ENCODE measurements at places on chromosomes 7 and 10.

DNA sequence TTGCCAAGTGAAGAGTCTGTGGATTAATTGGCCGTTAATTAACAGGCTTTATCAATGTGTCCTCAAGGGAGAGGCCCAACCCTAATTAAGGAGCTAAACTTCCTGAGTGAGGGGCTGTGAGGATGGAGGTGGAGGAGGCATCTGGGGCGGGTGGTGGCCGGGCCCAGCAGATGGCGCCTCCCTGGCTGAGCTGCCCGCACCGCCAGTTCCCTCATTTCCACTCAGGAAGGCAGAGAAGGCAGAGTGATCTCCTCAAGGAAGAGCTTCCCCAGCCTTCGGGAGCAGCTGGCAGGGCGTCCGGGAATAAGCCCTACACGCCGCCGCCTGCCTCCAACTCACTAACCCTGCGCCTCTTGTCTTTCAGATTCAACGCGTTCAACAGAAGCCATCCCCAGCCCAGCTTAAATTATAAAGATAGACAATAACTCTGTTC is 112.2 kb downstream of the CYTH3 start:
- peak overlapping the region; percentile 70 for H3K27ac ChIP-seq
- no peak overlapping the region for H3K4me3 ChIP-seq

DNA sequence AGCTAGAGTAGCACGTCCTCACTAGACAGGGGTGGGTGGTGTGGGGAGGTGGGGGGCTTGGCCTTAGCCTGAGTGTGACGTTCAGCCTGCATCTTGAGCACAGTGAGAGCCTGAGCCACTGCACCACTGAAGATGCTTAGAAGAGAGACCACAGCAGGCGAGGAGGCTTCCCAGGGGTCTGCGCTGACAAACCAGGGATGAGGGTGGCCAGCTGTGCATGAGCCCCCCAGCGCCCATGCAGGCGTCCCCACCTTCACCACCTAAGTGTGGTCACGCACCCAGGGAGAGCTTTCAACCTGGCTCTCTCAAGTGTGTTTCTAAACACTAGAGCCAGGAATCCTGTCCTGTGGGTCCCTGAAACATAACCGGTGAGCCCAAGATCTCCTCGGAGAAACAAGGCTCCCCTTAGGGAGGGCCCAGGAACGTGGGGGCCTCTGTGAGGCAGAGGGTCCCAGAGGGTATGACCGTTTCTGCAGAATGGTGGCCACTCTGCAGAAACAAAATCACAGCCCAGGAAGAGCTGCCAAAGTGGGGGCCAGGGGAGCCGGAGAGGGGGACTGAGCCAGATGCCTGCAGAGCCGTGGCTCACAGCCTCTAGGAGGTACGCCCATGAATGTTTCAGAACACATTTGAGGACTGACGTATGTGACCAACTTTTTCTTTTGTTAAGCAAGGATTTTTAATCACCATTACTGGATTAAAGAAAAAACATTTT is 85.2 kb upstream of the INSIG1 start:
- H3K27me3 ChIP-seq, result peaks cover 4% of the 10 kb centered on the region
- no peak overlapping the region for H3K27ac ChIP-seq
- no peak overlapping the region for H3K4me3 ChIP-seq
- DNase-seq, result peak; percentile 24

GRCh38 chr7:157897681-157898080 is 560.9 kb downstream of the DNAJB6 start:
- no peaks in the 10 kb centered on the region for H3K4me1 ChIP-seq
- no peak overlapping the region for H3K27ac ChIP-seq
- no peak overlapping the region for H3K4me3 ChIP-seq
- H3K27me3 ChIP-seq, result no peaks in the 10 kb centered on the region

GRCh38 chr7:55962014-55962413 is 2.4 kb upstream of the NIPSNAP2 start:
- H3K4me1 ChIP-seq, result peaks cover 5% of the 10 kb centered on the region
- no peaks in the 10 kb centered on the region for H3K36me3 ChIP-seq
- peak overlapping the region; percentile 96 for H3K27ac ChIP-seq
- H3K27me3 ChIP-seq, result no peaks in the 10 kb centered on the region

GRCh38 chr7:110448918-110449317 is 642.0 kb upstream of the LRRN3 start:
- no peak for DNase-seq
- H3K36me3 ChIP-seq, result no peaks in the 10 kb centered on the region
- H3K4me1 ChIP-seq, result no peaks in the 10 kb centered on the region
- no peak overlapping the region for H3K4me3 ChIP-seq
- no peak overlapping the region for H3K27ac ChIP-seq

DNA sequence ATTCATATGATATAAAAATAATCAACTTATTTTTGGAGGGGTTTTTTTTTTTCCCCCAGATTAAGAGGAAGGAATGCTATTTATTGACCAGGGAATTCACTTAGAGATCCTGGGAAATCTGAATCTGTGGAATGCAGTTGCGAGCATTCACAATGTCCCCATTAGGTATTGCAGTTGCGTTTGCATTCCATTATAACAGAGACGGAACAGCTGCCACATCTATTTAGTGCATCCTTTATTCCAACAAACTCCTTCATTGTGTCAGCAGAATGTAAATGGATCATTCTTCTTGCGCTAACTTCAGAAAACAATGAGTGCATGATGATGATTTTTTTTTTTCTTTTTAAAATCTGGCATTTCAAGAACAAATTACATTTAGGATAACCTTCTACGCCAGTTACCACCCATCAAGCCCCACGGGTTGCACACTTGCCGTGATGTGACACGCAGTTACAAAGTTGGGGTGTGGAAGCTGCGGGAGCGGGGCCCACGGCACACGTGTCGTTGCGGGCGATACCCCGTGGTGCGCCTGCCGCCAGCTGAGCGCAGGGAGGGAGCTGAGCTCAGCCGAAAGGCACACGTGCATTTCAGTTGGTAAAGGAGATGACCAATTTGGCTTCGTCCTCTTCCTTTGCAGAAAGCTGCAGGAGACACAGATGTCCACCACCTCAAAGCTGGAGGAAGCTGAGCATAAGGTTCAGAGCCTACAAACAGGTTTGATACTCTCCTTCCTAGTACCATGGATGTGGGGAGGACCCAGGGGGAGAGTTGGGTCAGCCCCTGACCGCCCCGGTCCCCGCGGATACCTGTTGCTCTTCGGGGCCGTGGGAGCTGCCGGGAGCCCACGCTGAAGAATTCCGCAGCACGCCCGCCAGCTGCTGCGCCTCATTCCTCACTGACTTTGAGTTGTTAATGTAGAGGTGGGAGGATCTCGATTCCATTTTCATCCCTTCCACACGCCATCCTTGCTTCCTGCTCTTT is 175.3 kb upstream of the SH2B2 start:
- no peak overlapping the region for H3K27ac ChIP-seq
- H3K4me1 ChIP-seq, result no peaks in the 10 kb centered on the region
- no peak overlapping the region for H3K4me3 ChIP-seq
- DNase-seq, result no peak
- H3K27me3 ChIP-seq, result no peaks in the 10 kb centered on the region
- H3K36me3 ChIP-seq, result no peaks in the 10 kb centered on the region

- H3K4me1 ChIP-seq, result no peaks in the 10 kb centered on the region
- no peak for DNase-seq
- H3K27ac ChIP-seq, result peak overlapping the region; percentile 38
- H3K4me3 ChIP-seq, result no peak overlapping the region
- no peaks in the 10 kb centered on the region for H3K27me3 ChIP-seq
- no peaks in the 10 kb centered on the region for H3K36me3 ChIP-seq
Observed at GRCh38 chr10:31062856-31063255, 31.2 kb upstream of the ZNF438 start.

GRCh38 chr7:20280475-20281351 is 50.0 kb upstream of the ITGB8 start:
- H3K27me3 ChIP-seq, result no peaks in the 10 kb centered on the region
- no peak overlapping the region for H3K27ac ChIP-seq
- H3K36me3 ChIP-seq, result no peaks in the 10 kb centered on the region
- no peak for DNase-seq
- H3K4me1 ChIP-seq, result no peaks in the 10 kb centered on the region
- no peak overlapping the region for H3K4me3 ChIP-seq

GRCh38 chr10:31299119-31299518 is 19.9 kb upstream of the ZEB1 start:
- no peak for DNase-seq
- no peaks in the 10 kb centered on the region for H3K4me1 ChIP-seq
- no peak overlapping the region for H3K27ac ChIP-seq
- H3K4me3 ChIP-seq, result no peak overlapping the region
- H3K36me3 ChIP-seq, result no peaks in the 10 kb centered on the region

DNA sequence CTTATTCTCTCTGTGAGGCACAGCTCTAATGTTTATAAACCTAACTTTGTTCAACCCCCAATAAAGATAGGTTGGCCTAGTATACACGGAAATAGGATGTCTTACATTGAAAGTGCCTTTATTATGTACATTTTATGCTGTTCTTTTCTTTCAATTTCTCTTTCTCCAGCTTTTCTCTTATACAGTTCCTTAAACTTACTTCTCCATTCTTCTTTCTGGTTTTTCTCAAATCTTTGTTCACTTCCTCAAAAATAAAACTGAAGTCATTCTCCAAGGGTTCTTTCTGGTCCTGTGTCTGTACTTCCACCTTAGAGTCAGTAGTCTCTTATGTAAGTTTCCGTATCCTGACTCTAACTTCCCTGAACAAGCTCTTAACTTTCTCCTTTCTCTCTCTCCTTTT is 29.2 kb upstream of the NAMPT start:
- no peak overlapping the region for H3K27ac ChIP-seq
- no peak overlapping the region for H3K4me3 ChIP-seq
- H3K36me3 ChIP-seq, result no peaks in the 10 kb centered on the region
- no peaks in the 10 kb centered on the region for H3K27me3 ChIP-seq
- H3K4me1 ChIP-seq, result no peaks in the 10 kb centered on the region

- no peak for DNase-seq
- no peak overlapping the region for H3K4me3 ChIP-seq
- H3K27me3 ChIP-seq, result no peaks in the 10 kb centered on the region
- H3K27ac ChIP-seq, result no peak overlapping the region
Observed at GRCh38 chr10:76080451-76080850, 649.0 kb downstream of the LRMDA start.

DNA sequence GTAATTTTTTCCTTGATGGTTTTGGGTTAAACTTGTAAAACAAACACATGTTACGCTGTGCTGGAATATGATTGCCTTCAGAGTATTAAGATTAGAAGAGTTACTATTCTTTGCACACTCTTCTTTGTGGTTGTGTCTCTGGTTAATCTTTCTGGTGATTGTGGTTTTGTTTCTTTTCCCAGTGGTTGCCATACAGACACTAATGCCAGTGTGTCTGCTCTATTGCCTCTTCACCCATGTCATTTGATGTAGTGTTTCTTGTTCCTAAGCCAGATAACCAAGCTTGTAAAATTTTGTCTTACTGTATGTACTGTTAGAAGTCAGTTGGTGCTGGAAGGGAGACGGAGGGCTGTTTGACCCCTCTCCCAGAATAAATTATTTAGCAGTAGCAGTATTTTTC is 124.8 kb downstream of the PHTF2 start:
- no peak overlapping the region for H3K4me3 ChIP-seq
- H3K4me1 ChIP-seq, result no peaks in the 10 kb centered on the region

DNA sequence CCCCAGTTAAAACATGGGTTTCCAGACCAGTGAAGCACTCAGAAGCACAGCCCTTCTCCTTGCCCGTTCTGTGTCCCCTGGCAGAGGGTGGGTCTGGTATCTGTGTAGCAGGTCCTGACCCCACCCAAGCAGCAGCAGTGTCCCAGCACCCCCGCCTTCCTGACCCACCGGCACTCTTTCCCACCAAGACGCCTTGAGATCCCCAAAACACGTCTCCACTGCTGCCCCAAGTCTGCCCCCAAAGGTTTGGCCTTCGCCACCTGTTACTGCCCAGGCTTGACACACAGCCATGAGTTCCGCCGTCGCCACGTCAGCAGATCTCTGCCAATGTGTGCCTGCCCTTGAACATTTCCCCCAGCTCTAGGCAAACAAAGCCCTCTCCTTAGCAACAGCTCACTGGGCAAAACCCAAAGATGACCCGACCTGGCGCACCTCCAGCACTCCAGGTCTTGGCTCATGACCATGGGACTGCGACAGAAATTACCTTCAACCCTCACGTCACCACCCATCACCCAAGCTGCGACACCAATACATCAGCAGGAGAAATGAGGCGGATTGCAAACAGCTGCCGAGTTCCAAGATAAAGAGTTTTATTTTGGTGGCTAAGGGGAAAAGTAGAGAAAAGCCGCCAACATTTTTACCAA is 75.6 kb downstream of the CTBP2 start:
- H3K27ac ChIP-seq, result peak overlapping the region; percentile 77
- peak; percentile 59 for DNase-seq
- H3K36me3 ChIP-seq, result no peaks in the 10 kb centered on the region
- H3K4me1 ChIP-seq, result no peaks in the 10 kb centered on the region
- no peaks in the 10 kb centered on the region for H3K27me3 ChIP-seq
- no peak overlapping the region for H3K4me3 ChIP-seq

GRCh38 chr7:45193828-45194227 is 36.2 kb downstream of the RAMP3 start:
- H3K36me3 ChIP-seq, result no peaks in the 10 kb centered on the region
- H3K4me3 ChIP-seq, result no peak overlapping the region
- no peak overlapping the region for H3K27ac ChIP-seq
- no peak for DNase-seq
- no peaks in the 10 kb centered on the region for H3K4me1 ChIP-seq
- H3K27me3 ChIP-seq, result no peaks in the 10 kb centered on the region

DNA sequence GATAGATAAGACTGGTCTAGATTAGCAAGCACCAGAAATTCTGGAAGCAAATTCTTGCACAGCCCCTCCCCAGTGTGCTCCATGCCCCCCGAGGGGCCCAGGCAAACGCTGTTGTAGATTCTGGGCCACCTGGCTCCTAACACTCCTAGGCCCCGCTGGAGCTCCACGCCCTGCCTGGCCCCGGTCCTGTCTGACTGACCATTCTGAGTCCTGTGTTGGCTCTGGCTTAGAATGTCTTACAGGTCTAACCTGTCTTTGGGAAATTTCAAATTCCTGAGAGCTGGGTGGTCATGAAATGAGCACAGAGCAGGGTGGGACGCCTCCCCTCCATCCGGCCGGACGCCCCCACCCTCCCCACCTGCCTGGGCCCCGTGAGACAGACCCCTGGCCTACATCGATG is 12.6 kb upstream of the OPALIN start:
- H3K27ac ChIP-seq, result no peak overlapping the region
- no peak for DNase-seq
- H3K27me3 ChIP-seq, result no peaks in the 10 kb centered on the region
- no peaks in the 10 kb centered on the region for H3K36me3 ChIP-seq
- H3K4me3 ChIP-seq, result no peak overlapping the region

- no peaks in the 10 kb centered on the region for H3K4me1 ChIP-seq
- DNase-seq, result no peak
- no peaks in the 10 kb centered on the region for H3K36me3 ChIP-seq
- H3K27ac ChIP-seq, result peak overlapping the region; percentile 18
- peak overlapping the region; percentile 6 for H3K4me3 ChIP-seq
Observed at GRCh38 chr10:31947144-31947926, 18.7 kb upstream of the ARHGAP12 start.

- DNase-seq, result no peak
- H3K27ac ChIP-seq, result no peak overlapping the region
- H3K27me3 ChIP-seq, result no peaks in the 10 kb centered on the region
- H3K4me1 ChIP-seq, result no peaks in the 10 kb centered on the region
- H3K4me3 ChIP-seq, result peak overlapping the region; percentile 59
Observed at GRCh38 chr7:130494431-130494858, 2.6 kb downstream of the MEST start.

DNA sequence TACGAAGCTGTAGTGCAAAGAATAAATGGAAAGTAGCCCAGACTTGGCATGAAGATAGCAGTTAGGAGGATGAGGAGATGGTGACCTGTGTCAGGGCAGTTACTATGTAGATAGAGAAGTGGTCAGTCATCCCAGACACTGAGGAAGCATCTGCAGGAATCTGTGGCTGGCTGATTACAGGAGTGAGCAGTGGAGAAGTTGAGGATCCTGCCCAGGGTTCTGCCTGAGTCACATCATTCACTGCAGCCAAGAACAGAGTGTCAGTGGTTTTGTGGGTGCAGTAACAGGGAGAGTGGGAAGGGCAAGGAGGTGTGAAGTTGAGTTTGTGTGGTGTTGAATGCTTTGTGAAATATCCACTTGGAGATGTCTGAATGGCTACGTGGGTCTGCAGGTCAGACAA is 676.4 kb upstream of the NRP1 start:
- no peaks in the 10 kb centered on the region for H3K36me3 ChIP-seq
- DNase-seq, result no peak
- H3K27me3 ChIP-seq, result no peaks in the 10 kb centered on the region
- no peak overlapping the region for H3K27ac ChIP-seq
